Stimulated activated CD4-positive, alpha-beta T cell treated with anti-CD3 and anti-CD28 coated beads, Interleukin-2, amount 100 ng/mL, for 24 hours (primary cell): ENCODE measurements at places on chromosomes 4 and X.

DNA sequence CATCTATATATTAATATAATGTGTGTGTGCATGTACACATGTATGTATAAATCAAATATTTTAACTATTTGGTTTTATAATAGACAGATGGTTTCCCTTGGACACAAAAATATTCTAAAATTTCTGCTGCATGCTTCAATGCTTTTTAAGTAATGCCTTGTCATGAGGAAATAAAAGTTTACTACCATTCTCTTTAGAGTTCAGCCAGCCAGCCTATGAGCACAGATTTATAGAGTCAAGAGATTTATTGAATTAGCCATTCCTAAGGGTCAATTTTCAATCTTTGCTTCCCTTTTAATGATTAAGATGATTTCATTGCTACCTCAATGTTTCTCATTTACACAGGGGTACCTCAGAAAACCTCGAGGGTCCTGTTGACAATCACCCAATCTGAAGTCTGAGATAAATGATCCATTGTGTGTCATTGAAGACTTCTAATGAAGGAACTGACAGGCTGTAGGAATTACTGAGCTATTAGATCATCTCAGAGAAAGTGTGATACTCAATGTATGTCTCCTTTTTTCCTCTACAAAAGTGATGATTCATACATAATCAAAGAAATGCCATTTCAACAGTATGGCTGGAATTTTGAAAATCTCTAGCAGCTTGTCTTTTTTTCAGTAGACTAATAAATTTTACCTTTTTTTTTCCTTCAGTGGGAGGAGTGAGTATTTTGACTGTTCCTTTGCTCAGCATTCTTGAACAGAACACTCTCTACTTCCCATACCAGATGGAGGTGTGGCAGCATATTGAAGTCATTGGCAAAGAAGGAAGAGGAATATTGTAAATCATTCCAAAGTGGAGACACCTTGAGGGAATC lies 222.6 kb upstream of the PCDH18 start:
- DNase-seq = no peak

- no peak for DNase-seq
These were observed 16.5 kb upstream of the TDO2 start for GRCh38 chr4:155887045-155887444.

DNA sequence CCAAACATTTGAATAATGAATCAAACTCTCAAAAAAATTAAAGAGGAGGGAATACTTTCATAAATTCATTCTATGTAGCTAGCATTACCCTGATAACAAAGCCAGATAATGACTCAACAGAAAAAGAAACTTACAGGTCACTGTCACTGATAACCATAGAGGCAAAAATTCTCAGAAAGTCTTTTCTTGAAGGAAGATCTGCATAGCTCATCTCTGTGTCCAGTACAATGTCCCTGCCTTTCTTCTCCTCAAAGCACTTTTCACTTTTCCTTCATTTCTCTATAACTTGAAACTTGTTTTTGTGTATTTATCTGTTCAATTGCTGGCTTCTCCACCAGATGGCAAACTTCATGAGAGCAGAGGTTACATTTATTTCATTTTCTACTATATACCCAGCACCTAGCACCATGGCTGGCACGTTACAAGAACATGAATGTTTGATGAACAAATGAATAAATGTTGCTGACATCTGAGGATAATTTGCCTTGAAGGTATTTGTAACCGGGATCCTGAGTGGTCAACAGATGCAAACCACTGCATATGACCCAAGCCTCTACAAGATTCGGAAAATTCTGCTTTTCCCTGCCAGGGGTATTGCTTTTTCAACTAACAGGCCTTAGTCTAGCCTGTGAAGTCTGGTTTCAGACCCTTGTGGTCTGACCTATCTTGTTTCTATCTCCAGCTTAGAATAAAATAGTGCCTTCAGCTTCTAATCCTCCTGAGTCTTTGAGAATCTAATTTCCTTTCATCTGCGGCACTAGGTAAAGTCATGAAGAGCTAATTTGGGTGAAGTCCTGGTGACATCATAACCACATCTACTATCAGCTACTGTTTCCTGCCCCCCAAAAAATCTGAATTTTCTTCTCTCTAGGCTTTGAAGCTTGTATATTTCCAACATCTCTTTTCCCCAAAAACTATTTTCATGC lies 52.5 kb upstream of the ANTXR2 start:
- no peak for DNase-seq

GRCh38 chrX:46144566-46144965 lies 400.7 kb downstream of the ZNF674 start:
- DNase-seq = no peak

- no peak for DNase-seq
These were observed 44.6 kb downstream of the FGFBP1 start for GRCh38 chr4:15893962-15894361.

- no peak for DNase-seq
These were observed 29.3 kb upstream of the PTPN13 start for GRCh38 chr4:86564795-86565194.

DNA sequence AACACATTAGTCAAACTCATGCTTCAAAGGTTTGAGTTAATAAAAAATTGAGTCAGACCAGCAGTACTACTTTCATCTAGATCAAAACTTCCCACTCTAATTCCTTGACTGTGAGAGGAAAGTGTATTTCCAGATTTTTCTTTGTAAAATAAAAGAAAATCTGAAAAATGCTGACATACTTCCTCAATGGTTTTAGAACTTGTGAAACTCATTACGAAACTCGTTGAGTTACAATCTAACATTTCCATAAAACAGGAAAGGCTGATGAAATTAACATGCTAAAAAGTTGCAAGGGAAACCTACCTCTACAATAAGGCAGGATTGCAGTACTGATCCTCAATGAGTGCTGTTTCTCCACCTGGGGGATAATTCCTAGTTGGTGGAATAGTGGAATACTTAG lies 217.8 kb upstream of the HCCS start:
- DNase-seq = no peak

- DNase-seq = no peak
These were observed 70.8 kb downstream of the STIM2 start for GRCh38 chr4:26931451-26931850.

GRCh38 chrX:84666086-84666485 lies 163.8 kb upstream of the HDX start:
- no peak for DNase-seq

DNA sequence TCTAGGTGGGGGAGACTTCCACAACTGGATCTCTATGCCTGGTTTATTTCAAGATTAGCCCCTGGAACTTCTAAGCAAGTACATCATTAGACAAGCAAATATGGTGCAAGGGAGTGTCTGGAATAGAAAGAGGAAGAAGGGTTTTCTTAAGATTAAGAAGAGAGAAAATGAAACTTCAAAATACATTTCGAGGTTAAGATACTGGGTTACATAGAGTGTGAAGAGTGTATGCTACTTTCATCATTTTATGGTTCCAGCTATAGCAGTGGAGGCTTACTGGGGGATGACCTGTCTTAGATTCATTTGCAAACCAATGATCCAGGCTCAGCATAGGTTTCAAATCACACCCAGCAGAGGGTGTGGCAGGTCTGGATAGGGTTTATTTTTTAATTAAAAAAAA lies 144.4 kb upstream of the GATB start:
- DNase-seq = no peak

- no peak for DNase-seq
These were observed 122.0 kb upstream of the LNX1 start for GRCh38 chr4:53713296-53713695.

DNA sequence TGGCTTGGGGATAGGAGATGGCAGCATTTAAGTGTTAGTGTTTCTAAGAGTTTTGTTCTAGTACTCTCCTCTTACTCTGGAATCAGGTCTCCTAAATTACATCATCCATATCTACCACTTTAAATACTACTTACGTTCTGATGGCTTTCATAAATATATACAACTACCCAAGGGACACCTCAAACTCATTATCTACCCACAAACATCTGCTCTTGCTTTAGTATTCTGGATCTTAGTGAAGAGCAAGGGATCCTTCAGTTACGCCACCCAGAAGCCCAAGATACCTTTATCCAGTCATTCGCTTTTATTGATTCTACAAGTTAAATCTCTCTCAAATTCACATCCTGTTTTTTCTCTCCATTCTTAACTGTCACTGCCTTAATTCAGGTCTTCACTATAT lies 7.0 kb downstream of the NUP54 start:
- DNase-seq = no peak

GRCh38 chrX:3393581-3394111 lies 47.2 kb upstream of the MXRA5 start:
- no peak for DNase-seq

- DNase-seq = peak; percentile 3
These were observed 111.6 kb downstream of the MAGEB17 start for GRCh38 chrX:16278927-16279326.

DNA sequence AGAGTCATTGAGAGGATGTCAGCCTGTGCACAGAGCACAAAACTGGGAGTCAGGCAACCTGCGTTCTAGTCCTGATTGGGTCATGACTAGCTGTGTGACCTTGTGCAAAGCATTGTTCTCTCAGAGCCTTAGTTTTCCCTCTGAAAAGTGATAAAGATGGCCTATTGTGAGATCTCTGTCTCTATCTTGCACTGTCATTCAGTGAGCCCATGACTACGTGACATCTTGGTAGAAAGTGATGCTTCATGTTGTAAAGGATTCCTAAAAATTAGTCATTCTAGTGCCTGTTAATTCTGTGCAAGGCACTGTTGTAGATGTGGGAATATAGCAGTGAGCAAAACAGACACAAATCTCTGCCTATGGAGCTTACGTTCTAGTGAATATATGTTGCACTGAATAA lies 2.5 kb downstream of the PGRMC1 start:
- DNase-seq = no peak

DNA sequence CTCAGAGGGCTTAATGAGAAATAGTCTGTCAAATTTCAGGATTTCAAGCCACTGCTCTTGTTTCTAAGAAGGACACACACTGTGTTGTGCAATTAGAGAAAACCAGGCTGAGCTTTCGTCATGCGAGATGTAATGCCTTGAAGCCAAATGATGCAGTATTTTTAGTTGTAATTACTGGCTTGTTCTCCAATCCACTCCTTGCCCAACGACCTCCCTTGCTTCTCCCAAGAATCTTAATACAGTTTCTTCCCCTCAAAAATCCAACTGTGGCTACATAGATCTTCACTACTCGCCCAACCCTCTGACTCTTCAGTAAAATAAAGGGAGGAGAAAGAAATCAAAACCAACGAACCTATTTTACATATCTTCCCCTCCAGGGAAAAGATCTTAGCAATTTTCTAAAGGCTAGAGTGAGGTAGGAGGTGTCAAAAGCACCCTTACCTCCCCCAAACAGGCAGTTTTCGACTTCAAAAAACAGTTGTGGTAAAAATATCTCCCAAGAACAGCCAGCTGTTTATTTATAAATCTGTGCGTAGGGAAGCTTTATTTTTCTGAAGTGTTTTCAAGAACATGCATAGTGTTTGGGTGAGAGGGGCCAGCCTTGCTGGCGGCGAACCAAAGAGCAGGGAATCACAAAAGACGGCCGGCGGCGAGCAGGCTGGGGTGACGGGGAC lies 68.7 kb downstream of the MGST2 start:
- no peak for DNase-seq

DNA sequence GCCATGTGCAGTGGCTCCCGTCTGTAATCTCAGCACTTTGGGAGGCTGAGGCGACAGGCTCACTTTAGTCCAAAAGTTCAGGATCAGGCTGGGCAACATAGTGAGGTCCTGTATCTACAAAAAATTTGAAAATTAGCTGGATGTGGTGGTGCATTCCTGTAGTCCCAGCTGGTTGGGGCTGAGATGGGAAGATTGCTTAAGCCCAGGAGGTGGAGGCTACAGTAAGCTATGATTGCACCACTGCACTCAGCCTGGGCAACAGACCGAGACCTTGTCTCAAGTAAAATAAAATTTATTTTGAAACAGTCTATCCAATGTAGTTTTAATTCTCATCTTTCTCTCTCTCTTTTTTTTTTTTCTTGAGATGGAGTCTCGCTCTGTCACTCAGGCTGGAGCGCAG lies 21.1 kb downstream of the RBM10 start:
- DNase-seq = no peak

DNA sequence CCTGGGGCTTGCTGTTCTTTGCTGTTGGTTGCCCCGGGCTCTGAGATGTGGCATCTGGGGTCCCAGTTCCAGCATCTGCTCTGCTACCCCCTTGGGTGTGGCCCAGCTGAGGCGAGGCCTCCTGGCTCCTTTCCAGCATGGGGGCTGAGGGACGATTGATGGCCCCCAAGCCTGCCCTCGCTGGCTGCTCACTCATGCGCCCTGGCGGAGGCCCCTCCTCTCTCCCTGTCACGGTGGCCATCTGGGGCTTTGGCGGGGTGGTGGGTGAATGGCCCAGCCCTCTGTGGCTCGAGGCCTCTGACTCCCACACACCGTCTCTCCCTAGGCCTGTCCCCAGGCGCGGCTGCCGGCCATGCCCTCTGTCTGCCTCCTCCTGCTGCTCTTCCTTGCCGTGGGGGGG lies 1.8 kb downstream of the PLXNA3 start:
- no peak for DNase-seq

DNA sequence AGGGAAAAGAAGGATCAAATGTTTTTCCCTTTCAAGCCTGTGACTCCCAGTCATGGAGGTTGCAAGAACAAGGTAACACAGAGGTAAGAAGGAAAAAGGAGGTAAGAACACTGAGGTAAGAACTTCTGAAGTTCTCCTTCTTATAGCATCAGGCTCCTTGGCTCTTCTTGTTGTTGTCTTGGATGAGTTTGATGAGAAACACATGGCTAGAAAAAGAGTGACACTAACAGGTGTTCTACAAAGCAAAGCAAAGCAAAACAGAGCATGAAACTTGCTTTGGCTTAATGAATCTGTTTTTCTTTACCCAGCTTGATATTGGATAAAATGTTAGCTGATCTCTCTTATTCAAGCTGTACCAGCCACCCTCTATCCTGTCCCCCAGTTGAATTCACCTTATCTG lies 231.2 kb upstream of the F9 start:
- no peak for DNase-seq

DNA sequence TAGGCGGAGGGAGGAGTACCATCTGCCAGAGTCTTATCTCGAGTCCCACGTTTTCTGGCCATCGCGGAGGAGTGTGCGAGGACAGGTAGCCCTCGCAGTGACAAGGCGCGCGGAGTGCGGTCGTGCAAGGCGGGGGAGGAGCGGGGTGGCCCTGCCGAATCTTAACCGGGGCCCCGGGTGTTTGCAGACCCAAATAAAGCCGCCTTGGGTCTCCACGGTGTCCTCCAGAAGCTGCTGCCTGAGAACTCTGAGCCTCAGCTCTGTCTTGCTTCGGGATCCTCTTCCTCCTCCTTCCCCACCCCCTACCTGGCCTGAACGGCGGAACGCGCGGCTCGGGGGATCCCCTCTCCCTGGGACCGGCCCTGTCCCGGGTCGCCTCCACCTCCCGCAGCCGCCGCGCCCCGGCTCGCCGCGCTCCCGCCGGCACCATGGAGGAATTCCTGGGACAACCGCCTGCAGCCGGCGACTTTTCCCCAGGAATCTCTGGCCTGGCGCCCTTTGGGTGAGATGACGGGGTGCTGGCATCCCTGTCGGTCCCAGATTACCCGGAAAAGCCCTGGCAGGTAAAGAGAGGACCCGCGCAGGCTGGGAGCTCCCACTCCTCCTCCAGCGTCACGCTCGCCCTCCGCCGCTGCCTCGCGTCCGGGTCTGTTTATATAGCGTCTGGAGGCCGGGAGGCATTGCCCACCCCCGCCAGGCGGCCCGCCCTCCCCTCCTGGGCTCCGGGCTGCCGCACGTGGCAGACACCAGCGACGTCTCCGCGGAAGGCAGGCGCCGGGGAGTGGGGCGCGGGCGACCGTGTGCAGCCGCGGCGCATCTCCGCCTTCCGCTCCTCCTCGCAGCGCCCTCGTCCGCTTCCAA lies at the start of gene GALNTL6:
GALNTL6 (plus strand) TSS at position 740 of the 861 bp plus-strand sequence.
- no peak for DNase-seq

GRCh38 chr4:127967141-127967775 lies 2.1 kb downstream of the ABHD18 start:
- DNase-seq = no peak
